ENCODE measurements at places on chromosomes 12 and 14.
A peak's percentile ranks its signal among the peaks of the same experiment; 100 is the strongest.

DNA sequence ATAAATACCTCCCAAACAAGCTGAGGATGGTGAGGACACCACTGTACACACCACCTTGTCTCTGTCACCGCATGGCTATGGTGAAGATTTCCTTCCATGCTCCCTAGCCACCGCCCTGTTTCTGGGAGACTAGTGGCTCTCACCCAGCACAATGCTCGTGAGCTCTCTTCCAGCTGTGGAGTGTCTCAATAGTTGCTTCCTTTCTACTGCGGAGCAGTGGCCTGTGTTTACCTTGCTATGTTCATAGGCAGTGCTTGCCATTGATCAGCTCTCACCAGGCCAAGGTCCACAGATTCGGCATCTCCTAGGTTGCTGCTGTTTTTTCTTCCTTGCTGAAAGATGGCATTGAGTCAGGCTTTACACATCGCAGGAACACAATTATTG, 313.6 kb upstream of the RTL1 start:
- DNase-seq = no peak

DNA sequence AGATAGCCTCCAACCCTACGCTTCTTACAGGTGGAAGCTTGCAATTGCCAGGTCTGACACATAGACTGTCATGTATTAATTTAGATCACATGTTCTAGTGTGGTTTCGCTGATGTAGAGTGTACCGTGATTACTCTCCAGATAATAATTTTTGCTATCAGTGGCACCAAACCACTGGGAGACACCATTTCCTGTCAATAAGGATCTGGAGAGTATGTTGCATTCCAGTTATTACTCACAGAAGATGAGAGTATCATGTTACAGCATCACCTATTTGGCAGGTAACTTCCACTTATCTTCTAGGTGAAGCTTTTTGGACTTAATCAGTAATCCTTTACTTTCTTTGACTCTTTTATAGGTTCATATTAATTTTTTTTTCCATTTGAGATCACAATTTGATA, 147.2 kb downstream of the HELB start:
- no peak for DNase-seq

- DNase-seq = no peak
These were observed 50.1 kb downstream of the GALNT9 start for GRCh38 chr12:132279184-132279889.

- no peak for DNase-seq
These were observed 3.3 kb upstream of the TBC1D30 start for GRCh38 chr12:64821116-64821630.

- DNase-seq = no peak
These were observed 24.3 kb upstream of the HSPB8 start for GRCh38 chr12:119154435-119154818.

GRCh38 chr12:109592905-109593272, 19.3 kb downstream of the MVK start:
- DNase-seq = peak; percentile 27

Data from NCI-H1694 (cell line).